ENCODE measurements at places on chromosomes 1 and 21.
A peak's percentile ranks its signal among the peaks of the same experiment; 100 is the strongest.

GRCh38 chr1:23148084-23148483 lies 20.6 kb downstream of the LUZP1 start:
- DNase-seq: peak; percentile 40

DNA sequence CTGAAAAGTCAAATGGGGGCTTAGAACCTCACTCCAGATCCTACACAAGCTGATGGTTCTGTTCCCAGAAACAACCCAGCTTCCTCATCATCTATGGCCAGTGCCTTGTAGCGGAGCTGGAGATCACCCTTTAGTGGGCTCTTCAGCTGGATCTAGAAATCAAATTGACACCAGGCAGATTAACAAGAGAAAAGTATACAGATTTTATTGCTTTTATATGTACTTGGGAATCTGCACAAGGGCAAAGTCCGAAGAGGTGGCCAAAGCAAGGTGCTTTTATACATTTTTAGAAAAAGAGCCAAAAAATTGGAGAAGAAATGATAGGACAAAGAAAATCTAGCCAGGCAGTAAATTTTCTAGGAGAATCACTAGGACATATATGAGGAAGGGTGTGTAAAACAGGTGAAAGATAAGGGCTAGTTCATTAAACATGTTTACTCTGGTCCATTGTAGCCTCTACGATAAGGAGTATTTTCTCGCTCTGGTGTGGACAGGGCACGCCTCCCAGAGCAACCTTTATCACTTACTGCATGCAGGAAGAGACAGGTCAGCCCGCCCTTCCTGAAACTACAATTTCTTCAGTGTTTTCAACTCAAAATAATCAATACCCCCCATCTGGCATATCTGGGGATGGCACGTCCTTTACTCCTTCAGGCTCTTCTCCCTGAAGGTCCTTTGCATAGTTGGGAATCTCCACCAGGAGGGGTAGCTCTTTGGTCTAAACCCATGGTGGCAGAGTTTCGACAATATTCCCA lies 14.0 kb upstream of the LGALS8 start:
- DNase-seq: no peak

- DNase-seq: no peak
These were observed 7.0 kb upstream of the SLC26A9 start for GRCh38 chr1:205950280-205950679.

GRCh38 chr21:40054403-40054802 lies 187.2 kb downstream of the PCP4 start:
- no peak for DNase-seq

GRCh38 chr1:186374303-186375151 lies 526 bp downstream of the TPR start:
- DNase-seq: peak; percentile 58

- DNase-seq: no peak
These were observed 21.7 kb downstream of the CACNA1S start for GRCh38 chr1:201090541-201090940.

- DNase-seq: no peak
These were observed 45.8 kb downstream of the RNF115 start for GRCh38 chr1:145778146-145778540.

GRCh38 chr1:60936163-60936562 lies 146.2 kb upstream of the NFIA start:
- DNase-seq: no peak

- no peak for DNase-seq
These were observed 21.1 kb downstream of the SSBP3 start for GRCh38 chr1:54384918-54385726.

- no peak for DNase-seq
These were observed 29.0 kb downstream of the SPATA6 start for GRCh38 chr1:48442864-48443619.

DNA sequence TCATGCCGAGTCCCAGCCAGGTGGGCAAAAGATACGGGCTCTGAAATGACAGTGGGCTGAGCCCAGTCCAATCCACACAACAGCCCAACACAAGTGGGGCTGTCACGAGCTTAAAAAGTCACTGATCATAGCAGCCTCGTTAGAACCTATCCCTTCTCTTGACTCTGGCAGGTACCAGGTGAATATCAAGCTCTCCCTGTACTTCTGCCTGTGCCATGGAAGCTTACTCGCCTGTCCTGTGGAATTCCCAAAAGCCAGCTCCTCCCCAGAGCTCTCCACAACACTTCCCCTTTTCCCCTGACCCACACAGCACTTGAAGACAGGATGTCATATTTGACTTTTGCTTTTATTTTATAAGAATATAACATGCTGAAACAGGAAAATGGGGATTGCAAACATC lies 5.9 kb downstream of the RGS16 start:
- no peak for DNase-seq

GRCh38 chr21:45841033-45841432 lies 140.5 kb upstream of the COL6A1 start:
- no peak for DNase-seq

DNA sequence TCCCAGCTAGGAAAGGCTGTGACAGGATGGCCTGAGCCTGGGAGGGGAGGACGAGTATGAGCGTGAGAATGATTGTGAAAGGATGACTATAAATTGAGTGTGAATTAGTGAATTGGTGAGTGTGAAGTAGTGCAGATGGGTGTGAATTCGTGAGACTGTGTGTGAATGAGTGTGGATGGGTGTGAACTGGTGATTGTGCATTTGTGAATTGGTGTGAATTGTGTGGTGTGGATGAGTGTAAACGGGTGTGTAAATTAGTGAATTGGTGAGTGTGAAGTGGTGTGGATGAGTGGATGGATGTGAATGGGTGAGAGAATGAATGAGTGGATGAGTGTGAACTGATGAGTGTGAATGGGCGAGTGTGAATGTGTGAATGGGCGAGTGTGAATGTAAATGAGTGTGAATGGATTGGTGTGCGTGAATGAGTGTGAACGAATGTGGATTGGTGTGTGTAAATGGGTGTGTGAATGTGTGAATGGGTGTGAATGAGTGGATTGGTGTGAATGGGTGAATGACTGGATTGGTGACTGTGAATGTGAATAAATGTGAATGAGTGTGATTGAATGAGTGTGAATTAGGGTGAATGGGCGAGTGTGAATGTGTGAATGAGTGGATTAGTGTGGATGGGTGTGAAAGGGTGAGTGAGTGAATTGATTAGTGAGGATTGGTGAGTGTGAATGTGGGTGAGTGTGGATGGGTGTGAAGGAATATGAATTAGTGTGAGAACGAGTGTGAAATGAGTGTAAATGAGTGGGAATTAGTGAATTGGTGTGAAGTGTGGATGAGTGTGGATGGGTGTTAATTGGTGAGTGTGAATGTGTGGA lies 7.7 kb upstream of the MXRA8 start:
- DNase-seq: no peak

- DNase-seq: peak; percentile 79
These were observed 1.5 kb upstream of the COL16A1 start for GRCh38 chr1:31705080-31705866.

DNA sequence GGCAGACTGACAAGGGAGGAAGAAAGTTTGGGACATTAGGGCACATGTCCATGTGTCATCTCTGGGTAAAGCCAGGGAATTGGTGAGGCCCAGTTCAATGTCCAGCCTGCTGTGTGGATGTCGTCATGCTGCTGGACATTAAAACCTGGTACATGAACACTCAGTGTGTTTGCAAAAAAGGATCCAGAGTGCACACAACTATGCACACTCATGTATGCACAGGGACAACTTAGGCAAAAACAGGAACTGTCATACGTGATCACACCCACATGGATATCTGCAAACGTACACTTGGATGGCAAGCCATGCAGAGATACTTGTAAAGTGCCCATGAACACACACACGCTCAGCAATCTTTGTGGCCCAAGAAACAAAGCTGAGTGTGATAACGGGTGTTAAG lies 47.9 kb upstream of the NEK2 start:
- no peak for DNase-seq

DNA sequence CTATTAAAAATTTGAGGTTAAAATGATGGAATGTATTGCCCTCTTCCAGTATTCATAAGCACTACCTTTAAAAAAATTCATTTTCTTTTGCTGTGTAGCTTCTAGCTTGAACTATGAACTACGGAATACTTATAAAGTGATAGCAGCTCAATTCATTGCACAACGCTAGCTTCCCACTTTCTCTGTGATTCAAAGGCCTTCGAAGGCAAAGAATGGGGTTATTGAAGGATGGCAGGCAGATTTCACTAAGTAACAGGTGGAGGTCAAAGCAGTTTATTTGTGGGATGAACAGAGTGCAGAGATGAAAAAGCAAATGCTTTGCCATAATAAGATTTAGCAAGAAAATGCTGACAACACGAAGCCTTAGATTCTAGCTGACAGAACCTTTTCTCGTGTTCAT lies 290.6 kb downstream of the NFIA start:
- DNase-seq: no peak

DNA sequence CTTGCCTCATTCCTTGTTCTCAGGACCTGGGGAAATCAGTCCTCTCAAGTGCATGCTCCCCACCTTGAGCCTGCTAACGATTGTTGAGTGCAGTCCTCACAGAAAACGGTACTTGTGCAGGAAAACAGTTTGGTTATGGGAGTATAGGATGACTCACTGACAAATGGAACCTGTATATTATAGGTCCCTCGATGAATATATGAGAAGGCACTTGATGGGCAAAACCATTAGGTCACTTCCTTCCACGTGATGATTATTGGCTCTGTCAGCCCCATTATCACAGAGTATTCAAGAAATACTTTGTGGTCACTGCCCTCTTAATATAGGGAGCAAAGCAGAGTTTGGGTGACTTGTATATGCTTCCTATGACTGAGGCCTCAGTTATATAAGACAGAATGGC lies 6.2 kb downstream of the CCDC17 start:
- no peak for DNase-seq

DNA sequence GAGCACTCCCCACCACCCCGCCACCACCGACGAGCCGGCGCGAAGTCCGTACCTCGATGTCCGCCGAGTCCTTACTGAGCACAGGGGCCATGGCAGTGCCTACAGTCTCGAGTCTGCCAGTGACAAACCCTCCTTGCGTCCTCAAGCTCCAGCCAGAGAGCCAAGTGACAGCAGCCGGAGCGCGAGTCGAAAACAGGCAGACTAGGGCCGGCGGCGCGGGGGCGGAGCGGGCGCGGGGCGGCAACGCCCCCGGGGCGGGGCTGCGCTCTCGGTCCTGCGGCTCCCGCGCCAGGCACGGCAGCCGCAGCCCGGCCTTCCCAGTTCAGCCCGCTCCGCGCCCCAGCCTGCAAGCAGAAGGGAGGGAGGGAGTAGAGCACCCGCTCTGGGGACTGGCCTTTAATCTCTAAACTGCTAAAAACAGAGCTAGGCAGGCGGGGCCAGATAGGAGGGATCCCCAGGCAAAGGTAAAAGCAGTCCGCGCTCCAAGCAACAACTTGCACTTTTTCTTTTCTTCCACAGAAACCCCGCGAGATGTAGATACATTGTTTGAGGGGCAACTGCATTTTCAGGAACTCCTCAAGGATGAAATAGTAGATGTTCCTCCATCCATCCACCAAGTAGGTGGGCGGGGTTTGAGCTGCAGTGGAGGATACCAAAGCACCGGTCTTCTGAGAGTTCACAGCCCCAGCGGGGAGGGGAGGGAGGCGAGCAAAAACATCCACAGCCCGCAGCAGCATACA lies at the start of gene DPYD:
TSS of gene DPYD (minus strand) at position 203 of the 740 bp plus-strand sequence. CDS start at position 91, 112 bp downstream.
- peak; percentile 84 for DNase-seq

DNA sequence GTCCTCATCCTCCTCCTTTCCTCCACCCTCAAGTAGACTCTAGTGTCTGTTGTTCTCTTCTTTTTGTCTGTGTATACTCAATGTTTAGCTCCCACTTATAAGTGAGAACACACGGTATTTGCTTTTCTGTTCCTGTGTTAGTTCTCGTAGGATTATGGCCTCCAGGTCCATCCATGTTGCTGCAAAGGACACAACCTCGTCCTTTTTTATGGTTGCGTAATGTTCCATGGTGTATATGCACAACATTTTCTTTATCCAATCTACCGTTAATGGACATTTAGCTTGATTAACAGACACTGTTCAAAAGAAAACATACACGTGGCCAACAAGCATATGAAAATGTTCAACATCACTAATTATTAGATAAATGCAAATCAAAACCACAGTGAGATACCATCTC lies 44.3 kb upstream of the TMPRSS2 start:
- no peak for DNase-seq

- no peak for DNase-seq
These were observed 15.1 kb downstream of the OR6F1 start for GRCh38 chr1:247701338-247701737.

- no peak for DNase-seq
These were observed 16.1 kb downstream of the IL6R start for GRCh38 chr1:154420961-154421924.

GRCh38 chr1:247102381-247102780 lies 1.8 kb downstream of the ZNF669 start:
- DNase-seq: no peak

DNA sequence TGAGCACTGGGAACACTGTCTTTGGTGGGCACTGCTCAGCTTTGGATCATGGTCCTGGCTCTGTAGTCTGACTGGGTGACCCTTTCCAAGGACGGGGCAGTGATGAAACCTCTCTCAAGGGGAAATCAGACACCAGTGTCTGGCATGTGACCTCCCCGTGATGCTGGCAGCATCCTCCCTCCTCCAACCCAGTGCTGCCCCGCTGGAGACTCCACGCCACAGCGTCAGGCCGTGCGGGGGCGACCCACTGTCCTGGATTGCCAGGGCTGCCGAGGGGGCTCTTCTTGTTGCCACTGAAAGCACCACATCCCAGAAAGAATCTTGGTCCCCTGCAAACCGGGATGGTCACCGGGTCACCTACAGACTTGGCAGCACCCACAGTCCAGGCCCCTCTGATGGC lies 146.4 kb upstream of the ARHGEF16 start:
- no peak for DNase-seq

DNA sequence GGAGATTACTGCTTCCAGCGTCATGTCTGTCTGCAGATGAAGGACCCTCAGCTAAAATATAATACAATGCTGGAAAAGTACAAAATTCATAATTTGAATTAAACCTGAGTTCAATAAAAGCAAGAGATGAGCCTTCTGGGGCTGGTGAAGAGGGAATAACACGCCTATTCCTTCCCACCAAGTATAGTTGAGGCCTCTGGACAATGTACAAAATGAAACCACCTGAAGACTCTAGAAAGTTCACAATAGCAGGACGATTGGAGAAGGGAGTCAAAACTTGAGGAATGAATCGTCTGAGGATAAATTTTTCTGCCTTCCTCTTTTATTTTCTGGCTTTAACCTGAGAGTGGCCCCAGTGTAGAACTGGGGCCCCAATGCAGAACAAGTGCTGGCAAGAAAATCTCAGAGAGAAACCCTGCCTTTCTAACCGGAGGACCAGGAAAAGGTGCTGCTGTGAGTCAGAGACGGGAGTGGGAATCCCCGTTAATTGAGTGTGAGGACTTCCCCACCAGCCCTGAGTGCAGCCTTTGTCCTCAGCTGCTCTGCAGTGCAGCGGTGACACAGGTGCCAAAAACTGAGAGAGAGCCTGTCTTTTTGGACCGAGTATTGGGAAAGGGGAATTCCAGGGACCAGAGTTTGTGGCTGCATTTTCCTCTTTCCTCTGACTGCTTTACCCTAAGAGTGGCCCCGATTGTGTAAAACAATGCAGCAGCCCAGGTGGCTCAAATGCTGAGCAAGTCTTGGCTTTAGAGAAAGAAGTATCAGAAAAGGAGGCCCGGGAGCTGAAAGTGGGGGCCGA lies 264.9 kb downstream of the DYRK1A start:
- no peak for DNase-seq

- no peak for DNase-seq
These were observed 166.1 kb downstream of the AJAP1 start for GRCh38 chr1:4820543-4820942.

Measured in activated CD4-positive, alpha-beta T cell treated with anti-CD3 and anti-CD28 coated beads, Interleukin-2, Interleukin-4, amounts not matched to agents 100 ng/mL and 50 ng/mL, durations not matched to agents 16 hours and 8 hours (primary cell).